Retinal pigment epithelial cell (primary cell): ENCODE measurements at places on chromosomes 5 and 9.
A peak's percentile ranks its signal among the peaks of the same experiment; 100 is the strongest.

GRCh38 chr5:94094793-94095441, 353.5 kb upstream of the POU5F2 start:
- DNase-seq: no peak

GRCh38 chr5:75363726-75364495, 26.9 kb downstream of the HMGCR start:
- DNase-seq: peak; percentile 68

- DNase-seq: no peak
These were observed 1595.9 kb upstream of the NUDT12 start for GRCh38 chr5:105158526-105158925.

GRCh38 chr9:16100537-16101091, 547.8 kb downstream of the CCDC171 start:
- peak; percentile 54 for DNase-seq

DNA sequence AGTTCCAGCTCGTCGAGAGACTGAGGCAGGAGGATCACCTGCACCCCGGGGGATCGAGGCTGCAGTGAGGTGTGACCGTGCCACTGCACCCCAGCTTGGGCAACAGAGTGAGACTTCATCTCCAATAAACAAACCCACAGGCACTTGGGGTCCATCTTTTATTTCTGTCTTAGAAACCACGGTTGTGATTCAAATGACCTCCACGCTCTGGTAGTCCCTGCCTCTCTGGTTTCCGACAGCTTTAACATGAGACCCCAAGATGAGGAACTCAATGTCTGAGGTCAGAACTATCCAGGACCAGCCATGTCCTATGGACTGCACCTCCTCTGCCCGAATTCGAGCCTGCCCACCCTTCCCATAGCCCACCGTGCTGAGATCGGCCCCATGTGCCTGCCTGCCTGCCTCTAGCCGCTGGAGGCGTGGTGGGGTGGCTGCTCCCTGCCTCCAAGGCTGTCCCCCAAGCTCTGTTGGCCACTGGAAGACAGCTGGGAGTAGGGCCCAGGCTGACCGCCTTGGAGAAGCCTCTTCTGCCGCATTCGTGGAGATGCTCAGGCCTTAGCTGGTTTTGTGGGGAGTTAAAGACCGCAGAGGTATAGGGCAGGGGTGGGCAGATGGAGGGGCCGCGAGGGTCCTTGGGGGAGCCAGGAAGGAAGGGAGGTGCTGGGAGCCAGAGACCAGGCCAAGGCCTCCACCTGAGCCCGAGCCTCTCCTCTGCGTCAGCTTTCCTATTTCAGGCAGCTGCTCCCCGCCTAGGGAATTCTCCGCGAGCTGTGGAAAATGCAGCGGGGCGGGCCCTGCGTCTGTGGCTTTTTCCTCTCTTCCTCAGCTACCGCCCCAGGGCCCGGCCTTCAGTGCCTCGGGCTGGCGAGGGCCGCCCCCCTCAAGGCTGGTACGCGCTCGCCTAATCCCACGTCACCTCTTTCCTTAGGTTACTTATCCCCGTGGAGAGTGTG, 6.9 kb upstream of the WDR5 start:
- DNase-seq: no peak
